ENCODE measurements at places on chromosomes 7 and 10.

DNA sequence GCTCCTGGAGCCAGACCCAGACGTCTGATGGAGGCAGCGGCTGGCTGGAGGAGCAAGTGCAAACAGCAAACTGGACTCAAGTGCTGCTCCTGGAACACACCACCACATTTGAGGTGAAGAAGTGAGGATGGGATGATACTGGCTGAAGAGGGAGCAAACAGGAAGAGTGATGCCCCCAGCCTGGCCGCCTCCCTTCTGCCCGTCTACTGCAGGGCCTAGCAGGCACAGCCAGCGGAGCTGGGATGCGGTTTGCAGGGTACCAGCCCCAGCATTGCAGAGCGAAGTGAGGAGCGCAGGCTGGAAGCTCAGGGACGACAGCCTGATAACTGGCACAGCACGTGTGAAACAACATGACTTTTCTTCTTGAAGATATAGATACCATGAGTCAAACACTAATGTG lies 111.8 kb upstream of the ZNF32 start:
- DNase-seq: no peak

- DNase-seq: no peak
Measured at GRCh38 chr10:35735412-35735811, 93.3 kb upstream of the FZD8 start.

GRCh38 chr7:16071246-16071857 lies 350.0 kb downstream of the CRPPA start:
- DNase-seq: no peak

DNA sequence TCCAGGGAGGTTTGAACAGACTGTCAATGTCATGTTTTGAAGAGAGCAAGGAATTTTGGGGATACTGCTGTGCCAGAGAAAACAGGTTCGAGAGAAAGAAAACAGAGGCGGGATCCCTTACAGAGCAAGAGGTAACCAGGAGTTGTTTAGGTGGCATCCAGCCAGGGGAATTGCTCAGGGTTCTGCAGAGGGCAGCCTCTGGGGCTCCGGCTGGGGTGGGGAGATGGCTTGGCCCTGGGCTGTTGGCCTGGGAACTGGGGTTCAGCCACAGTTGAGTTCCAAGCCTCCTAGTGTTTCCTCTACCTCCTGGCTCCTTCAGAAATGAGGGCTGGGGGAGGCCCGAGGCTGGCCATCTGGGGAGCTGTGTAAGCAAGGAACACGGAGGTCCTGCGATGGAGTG lies 68.0 kb downstream of the CAMK1D start:
- DNase-seq: no peak

DNA sequence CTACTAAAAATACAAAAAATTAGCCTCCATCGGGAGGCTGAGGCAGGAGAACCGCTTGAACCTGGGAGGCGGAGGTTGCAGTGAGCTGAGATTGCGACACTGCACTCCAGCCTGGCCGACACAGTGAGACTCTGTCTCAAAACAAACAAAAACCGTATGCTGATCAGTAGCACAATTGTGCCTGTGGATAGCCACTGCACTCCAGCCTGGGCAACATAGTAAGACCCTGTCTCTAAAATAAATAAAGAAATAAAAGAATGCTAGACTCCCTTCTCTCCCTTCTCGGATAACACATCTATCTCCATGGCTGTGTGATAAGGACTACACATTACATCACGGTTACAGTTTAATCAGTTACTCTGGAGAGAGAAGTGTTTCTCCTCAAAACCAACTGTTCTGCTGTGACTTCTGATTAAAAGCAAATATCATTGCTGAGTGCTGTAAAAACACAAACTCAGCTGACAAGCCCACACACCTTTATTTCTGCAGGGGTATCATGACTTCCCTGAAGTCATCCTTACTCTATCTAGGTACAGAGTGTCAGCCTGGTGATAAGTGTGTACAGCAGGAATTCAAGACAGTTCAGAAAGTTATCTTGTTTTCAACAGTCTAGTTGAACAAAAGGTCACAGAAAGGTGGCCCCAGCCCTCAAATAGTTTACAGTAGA lies 5.3 kb upstream of the ARHGAP19 start:
- DNase-seq: no peak

GRCh38 chr7:128835231-128835751 lies 5.1 kb downstream of the FLNC start:
- no peak for DNase-seq

DNA sequence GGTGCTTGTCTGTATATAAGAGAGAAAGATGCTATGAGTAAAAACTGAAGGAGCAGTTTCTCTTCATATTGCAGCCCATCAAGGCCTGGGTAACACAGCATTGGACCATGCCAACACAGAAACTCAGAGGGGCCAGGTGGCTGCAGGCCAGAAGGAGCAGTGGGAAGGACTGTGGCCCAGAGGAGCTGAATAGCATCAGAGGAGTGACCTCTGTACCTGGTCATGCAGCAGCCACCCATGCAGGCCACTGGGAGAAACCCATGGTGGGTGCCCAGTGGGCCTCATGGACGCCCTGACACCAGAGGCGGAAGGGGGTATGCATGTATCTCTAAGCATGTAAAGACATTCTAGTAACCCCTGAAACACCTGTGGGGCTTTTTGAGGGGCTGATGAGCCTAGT lies 75.9 kb upstream of the YAE1 start:
- DNase-seq: no peak

DNA sequence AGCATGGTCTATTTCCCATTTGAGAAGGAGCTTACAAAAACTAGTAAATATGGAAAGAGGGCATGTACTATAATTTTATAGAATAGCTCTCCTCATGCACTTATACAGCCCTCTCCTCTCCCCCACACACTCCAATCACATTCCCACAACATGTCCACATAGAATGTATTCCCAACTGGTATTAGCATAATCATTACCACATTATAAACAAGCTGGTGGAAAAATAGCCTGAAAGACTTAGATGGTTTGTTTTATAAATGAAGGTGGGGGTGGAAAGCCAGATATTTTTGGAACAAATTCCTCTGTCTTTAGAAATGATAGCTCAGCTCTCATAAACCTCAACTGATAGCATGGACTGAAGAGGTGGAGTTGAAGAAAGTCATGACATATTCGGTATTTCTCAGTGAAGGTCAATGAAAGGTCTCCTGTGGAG lies 410.1 kb downstream of the SUGCT start:
- no peak for DNase-seq

GRCh38 chr7:74289659-74290552 lies 699 bp downstream of the CLIP2 start:
- DNase-seq: peak; percentile 29

DNA sequence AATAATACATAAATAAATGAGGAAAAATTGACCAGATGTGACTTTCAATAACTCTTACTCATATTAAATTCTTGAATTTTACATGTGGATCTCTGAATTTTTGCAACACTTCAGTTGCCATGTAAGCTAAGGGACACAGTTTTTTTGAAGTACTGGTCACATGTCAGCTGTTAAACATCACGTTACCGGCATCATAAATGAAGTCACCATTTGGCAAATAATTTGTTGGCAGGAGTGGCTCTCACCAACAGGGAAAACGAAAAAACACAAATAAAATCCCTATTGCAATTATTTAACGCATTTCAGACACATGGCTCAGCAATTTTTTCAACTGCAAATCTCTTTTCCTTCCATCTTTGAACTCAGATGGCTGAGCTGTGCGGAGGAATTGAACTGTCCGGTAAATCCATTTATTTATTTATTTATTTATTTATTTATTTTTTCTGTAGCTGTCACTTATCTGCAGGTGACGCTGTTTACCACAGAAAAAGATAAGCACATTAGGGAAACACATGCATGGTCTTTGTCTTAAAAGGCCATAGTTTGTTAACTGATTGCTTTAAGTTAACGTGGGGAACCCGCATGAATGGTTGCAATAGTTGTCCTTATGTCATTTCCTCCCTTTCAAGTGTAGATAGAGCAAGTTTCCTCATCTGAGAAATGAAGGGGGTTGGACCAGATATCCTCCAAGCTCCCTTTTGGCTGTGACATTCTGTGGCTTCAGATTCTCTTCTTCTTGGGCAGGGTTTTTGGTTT lies 64.7 kb upstream of the JAZF1 start:
- DNase-seq: no peak

- DNase-seq: no peak
Measured at GRCh38 chr10:43852149-43852548, 203.5 kb upstream of the ZNF32 start.

DNA sequence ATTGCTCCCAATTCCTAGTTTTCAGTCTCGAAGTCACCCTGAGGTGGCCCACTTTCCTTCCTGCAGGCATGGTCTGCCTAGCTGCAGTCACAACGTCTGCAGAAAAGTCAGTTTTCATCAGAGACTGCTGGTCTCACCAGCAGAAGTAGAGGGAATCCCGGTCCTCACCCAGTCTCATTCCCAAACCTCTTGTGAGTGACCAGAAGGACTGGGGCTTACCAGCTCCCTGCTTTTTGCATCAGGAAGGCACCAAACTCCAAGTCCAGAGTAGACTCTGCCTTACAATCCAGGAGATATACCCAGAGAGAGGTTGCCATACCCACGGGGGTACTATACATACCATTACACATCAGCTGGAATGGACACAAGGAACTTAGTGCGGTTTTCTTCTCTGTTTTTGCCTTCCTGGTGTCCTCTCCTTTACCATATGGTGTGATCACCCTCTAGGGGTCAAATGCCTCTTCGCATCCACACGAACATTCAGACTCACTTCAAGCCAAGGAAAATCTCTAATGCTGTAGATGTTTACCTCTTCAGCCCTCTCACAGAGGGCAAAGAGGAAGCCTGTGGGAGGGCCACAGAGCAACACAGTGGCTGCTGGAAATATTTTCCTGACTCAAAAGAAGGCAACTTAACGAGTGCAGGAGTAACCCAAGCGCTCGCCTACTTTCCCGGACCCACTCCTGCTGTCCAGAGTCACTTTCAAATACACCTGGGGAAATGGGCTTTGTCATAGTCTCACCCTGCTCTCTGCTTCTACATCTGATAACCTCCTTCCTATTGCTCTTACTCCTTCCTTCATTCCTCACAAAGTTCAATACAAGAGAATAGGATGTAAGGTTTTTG lies 220.9 kb downstream of the C7orf25 start:
- no peak for DNase-seq

DNA sequence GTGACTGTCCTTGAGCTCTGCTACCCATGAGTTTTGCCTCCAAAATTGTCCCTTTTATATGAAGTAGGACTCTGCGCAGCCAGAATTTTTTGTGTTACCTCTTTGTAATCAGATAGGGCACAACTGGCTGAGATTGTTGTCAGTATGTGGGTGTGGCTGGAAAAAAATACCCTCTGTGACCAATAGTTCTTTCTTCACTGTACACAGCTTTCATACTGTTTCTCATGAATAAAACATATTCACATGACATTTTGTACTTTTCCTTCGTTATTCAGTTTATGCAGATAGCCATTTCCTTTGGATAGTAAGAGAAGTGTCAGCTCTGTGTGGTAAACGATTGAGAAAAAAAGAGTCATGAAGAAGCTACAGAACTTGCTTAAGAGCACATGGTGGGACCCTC lies 49.6 kb upstream of the WNT8B start:
- no peak for DNase-seq

GRCh38 chr10:114779803-114780576 lies 41.6 kb upstream of the FHIP2A start:
- DNase-seq: no peak

DNA sequence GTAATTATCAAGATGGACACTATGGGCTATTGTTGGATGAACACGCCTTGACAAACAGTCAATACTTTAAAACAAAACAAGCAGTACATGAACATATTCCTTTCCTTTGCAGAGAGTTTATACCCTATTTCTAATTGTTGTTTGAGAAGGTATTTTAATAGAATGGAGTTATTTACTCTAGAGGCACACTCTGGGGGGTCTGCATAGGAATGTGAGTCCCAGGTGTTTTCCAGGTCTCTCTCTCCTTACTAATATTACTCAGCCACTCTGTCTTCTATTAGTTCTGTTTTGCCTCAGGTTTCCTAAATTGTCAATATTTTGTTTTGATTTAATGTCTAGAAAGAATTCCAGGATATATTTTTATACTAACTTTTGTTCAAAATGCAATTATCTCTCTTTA lies 1091.4 kb downstream of the CNTNAP2 start:
- no peak for DNase-seq

DNA sequence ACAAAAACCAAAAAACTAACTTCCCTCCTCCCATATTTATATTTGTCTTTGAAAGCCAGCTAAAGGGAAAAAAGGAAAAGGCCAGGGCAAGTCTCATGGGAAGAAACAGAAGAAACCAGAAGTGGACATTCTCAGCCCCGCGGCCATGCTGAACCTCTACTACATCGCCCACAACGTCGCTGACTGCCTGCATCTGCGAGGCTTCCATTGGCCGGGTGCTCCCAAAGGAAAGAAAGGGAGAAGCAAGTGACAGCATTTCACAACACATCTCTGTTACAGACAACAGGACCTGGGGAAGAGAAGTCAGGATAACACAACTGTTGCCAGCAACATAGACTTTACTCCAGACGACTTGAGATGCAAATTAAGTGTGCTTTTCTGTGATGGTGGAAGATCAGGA lies 9.9 kb downstream of the SMKR1 start:
- no peak for DNase-seq

DNA sequence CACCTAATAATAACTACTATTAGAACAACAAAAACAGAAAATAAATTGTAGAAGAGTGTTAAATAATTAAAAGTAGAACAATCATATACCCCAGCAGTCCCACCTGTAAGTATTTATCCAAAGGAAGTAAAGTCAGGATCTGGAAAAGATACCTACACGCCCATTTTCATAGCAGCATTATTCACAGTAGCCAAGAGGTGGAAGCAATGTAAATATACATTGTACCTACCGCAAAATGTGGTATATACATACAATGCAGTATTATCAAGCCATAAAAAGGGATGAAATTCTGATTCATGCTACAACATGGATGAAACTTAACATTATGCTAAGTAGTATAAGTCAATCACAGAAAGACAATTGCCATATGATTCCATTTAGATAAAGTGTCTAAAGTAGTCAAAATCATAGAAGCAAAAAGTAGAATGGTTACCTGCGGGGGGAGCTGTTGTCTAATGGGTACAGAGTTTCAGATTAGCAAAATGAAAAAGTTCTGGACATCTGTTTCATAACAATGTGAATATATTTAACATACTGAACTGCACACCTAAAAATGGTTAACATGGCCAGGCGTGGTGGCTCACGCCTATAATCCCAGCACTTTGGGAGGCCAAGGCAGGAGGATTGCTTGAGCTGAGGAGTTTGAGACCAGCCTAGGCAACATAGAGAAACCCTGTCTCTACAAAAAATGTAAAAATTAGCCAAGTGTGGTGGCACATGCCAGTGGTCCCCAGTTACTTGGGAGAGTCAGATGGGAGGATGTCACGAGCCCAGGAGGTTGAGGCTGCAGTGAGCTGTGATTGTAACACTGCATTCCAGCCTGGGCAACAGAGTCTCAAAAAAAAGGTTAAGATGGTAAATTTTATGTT lies 6.0 kb upstream of the TMED4 start:
- peak; percentile 63 for DNase-seq

- DNase-seq: no peak
Measured at GRCh38 chr7:14045651-14046050, 56.2 kb upstream of the ETV1 start.
